ENCODE measurements at places on chromosomes 12 and 14.

GRCh38 chr12:105100207-105100985 lies 7.1 kb upstream of the WASHC4 start:
- no peak for DNase-seq

DNA sequence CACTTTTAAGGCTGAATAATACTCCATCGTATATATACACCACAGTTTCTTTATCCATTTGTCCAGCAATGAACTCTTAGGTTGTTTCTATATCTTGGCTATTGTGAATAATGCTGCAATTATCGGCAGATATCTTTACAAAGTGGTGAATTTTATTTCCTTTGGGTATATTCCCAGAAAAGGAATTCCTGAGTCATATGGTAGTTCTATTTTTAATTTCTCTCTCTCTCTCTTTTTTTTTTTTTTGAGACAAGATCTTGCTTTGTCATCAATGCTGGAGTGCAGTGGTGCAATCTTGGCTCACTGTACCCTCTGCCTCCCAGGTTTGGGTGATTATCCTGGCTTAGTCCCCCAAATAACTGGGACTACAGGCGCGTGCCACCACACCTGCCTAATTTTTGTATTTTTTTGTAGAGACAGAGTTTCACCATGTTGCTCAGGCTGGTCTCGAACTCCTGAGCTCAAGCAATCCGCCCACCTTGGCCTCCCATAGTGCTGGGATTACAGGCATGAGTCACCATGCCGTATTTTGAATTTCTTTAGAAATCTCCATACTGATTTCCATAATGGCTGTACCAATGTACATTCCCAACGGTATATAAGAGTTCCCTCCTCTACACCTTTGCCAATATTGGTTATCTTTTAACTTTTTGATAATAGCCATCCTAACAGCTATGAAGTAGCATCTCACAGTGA lies 98.4 kb downstream of the EFCAB11 start:
- no peak for DNase-seq

DNA sequence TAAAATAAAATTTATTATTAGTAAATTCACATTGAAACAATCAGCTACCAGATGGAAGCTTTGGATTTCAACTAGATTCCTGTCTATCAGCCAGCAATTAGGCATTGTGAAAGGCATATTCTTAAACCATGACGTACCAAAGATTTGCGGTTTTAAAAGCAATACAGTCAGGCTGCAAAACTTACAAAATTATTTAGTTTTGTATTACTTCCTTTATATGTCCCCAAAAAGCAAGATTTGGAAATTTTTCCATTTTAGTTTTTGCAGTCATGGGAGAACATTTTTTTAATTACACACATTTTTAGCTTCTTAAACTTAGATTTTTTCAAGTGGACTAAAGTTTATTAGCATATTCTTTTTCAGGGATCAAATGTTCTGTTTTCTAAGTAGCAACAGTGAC lies 225.0 kb upstream of the KITLG start:
- DNase-seq = no peak

- DNase-seq = no peak
Measured at GRCh38 chr14:96299441-96299840, 43.4 kb downstream of the BDKRB1 start.

GRCh38 chr14:70964492-70964891 lies 57.2 kb downstream of the PCNX1 start:
- no peak for DNase-seq

- no peak for DNase-seq
Measured at GRCh38 chr12:52658196-52658595, 6.2 kb upstream of the KRT2 start.

- DNase-seq = no peak
Measured at GRCh38 chr12:77751939-77752338, 78.8 kb upstream of the NAV3 start.

DNA sequence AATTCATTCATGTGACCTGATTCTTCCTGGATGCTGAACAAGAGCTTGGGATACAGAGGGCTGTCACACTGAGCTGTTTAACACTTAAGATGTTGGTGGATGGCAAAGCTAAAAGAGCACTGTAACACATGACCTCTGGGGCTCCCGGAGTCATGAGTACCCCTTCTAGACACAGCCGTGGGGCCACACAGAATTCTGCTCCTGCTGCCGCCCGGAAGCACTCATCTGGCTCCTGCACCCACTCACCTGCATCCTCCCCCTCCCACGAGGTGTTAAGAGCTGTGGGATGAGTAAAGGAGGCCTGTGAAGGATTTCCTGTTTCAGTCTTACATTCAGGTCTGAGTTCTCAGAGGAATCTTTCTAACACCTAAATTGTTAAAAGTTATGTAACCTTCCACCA lies 78.0 kb upstream of the SSTR1 start:
- DNase-seq = no peak

DNA sequence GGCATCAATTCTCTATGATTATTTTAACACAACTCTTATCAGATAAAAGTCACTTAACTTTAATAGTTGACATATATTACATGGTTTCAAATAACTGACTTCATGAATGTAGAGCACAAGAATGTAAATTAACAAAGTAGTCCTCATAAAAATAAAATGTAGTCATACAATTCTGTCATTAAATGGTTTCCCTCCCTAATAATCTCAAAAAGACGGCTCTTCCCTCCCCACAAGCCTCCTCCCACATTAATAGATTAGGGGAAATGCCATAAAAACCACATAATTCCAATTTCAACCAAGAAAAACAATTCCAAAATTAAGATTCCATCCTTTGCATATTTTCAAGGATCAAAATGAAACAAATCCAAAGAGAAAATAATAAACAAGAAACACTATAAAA lies 36.7 kb downstream of the SPTLC2 start:
- no peak for DNase-seq

DNA sequence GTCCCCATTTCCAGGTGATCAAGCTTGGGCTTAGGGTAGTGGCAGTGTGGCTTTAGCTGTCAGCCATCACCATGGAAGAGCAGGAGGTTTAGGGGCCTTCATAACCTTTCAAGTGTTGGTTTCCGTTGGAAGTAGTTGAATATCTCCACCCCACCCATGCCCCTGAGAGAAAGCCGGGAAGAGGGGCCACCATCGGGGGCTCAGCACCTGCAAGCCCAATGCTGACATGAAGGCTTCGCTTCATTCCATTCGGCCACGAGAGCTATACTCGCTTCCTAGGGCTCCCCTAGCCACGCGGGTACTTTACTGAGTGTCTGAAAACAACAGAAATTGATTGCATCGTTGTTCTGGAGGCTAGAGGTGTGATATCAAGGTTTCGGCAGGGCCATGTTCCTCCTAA lies 234.8 kb downstream of the ZFP36L1 start:
- no peak for DNase-seq

DNA sequence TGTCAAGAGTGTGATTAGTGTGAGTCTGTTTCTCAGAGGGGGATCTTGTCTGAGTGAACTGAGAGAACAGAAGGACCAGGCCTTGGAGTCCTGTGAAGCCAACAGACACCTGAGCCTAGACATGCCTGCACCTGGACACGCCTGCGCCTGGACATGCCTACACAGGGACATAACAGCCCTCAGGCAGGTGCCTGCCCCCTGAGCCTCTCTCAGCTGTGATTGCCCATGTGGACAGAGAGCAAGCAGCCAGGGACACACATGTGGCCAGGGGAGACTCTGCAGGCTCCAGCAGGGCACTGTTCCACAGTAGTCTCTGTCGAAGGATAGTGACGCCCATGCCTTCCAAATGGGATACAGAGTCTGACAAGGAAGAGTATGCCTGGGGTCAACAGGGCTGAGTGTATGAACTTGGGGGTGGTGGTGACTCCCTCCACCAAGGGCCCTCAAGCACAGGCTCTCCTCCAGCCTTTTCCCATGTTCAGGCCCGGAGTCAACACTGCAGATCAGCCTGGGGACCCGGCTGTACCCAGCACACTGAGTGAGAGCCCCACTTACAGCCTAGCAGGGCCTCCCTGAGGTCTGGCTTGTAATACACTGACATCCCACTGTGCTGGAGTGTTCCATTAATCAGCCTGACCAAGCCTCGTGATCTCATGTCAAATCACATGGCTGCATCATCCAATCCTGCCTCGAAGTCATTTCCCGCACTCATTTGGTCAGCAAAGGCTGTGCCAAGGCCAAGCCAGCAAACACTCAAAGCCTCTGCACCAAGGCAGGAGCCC lies 173.0 kb downstream of the CALM1 start:
- no peak for DNase-seq

GRCh38 chr12:71865166-71865713 lies 25.7 kb downstream of the TBC1D15 start:
- DNase-seq = no peak

- no peak for DNase-seq
Measured at GRCh38 chr14:48504921-48505320, 829.5 kb upstream of the MDGA2 start.

DNA sequence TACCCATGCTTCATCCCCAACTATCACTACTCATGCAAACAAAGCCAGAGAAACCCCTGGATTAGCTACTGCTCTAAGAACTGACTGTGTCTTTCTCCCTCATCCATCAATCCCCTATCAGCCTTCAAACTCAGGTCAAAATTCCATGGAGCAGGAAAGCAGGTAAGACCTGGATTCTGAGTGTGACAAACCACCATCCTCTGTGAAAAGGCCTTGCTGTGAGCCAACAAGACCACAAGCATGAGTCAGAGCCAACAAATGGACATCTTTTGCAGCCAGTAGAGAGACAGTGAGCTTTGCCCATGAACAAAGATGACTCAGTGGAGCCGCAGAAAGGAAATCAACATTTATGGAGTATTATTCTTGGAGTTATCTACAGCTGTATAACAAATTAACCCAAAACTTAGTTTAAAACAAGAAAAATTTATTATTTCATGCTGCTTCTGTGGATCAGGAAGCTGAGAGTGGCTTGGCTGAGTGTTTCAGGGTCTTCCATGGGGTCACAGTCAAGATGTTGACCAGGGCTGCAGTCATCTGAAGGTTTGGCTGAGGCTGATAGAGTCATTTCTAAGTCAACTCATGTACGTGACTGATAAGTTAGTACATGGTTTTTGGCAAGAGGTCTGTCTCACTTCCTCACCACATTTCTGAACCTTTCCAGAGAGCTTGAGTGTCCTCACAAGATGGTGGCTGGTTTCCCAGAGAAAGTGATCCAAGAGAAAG lies 61.1 kb downstream of the PITPNM2 start:
- no peak for DNase-seq

GRCh38 chr12:6435961-6436715 lies 8.6 kb upstream of the CD27 start:
- DNase-seq = no peak

DNA sequence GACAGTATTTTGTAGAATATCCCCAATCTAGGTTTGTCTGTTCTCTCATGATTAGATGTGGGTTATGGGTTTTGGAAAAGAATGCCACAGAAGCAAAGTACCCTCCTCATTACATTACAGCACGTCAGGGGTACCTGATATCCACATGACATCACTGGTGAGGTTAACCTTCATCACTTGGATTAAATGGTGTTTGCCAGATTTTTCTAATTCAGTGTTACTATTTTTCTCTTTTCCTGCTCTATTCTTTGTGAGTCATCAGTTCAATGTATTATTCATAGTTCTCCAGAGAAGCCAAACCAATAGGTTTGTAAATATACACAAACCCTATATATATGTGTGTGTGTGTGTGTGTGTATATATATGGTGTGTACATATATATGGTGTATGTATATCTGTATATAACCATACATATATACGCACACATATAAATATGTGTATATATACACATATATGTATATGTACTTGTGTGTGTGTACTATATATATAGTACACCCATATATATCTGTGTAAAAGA lies 131.4 kb downstream of the LMNTD1 start:
- no peak for DNase-seq
